ENCODE measurements at places on chromosomes 3 and 15. TPM values are rescaled to one million over a fixed set of nuclear protein-coding genes. Genes with fewer than 3 reads are reported as not detected.

GRCh38 chr3:156518726-156519125, 36.2 kb downstream of the SSR3 start:
- H3K27me3 ChIP-seq: peaks cover 6% of the 10 kb centered on the region
- H3K36me3 ChIP-seq: peaks cover 2% of the 10 kb centered on the region
- no peak overlapping the region for H3K4me3 ChIP-seq

- no peak overlapping the region for H3K4me3 ChIP-seq
- H3K36me3 ChIP-seq: no peaks in the 10 kb centered on the region
- no peaks in the 10 kb centered on the region for H3K27me3 ChIP-seq
- no peak for DNase-seq
- H3K4me1 ChIP-seq: peaks cover 17% of the 10 kb centered on the region
- no peak overlapping the region for H3K27ac ChIP-seq
Observed at GRCh38 chr15:74651242-74651741, 35.7 kb downstream of the CLK3 start.

The TMEM158 gene
- 6.5 TPM for total RNA-seq

The RAD54L2 gene
- 37.8 TPM for total RNA-seq

GRCh38 chr15:74548241-74548640, 7.2 kb downstream of the ARID3B start:
- H3K4me3 ChIP-seq: no peak overlapping the region
- H3K27me3 ChIP-seq: no peaks in the 10 kb centered on the region
- peak overlapping the region; percentile 16 for H3K27ac ChIP-seq
- H3K36me3 ChIP-seq: peaks cover 8% of the 10 kb centered on the region
- peaks cover 41% of the 10 kb centered on the region for H3K4me1 ChIP-seq

GRCh38 chr3:74402821-74403220, 211.6 kb downstream of the CNTN3 start:
- H3K4me1 ChIP-seq: no peaks in the 10 kb centered on the region
- no peak for DNase-seq
- H3K36me3 ChIP-seq: no peaks in the 10 kb centered on the region
- H3K4me3 ChIP-seq: no peak overlapping the region
- H3K27me3 ChIP-seq: no peaks in the 10 kb centered on the region
- no peak overlapping the region for H3K27ac ChIP-seq

The FAM174B gene
- 3.5 TPM for total RNA-seq

The THAP10 gene
- 1.1 TPM for total RNA-seq

DNA sequence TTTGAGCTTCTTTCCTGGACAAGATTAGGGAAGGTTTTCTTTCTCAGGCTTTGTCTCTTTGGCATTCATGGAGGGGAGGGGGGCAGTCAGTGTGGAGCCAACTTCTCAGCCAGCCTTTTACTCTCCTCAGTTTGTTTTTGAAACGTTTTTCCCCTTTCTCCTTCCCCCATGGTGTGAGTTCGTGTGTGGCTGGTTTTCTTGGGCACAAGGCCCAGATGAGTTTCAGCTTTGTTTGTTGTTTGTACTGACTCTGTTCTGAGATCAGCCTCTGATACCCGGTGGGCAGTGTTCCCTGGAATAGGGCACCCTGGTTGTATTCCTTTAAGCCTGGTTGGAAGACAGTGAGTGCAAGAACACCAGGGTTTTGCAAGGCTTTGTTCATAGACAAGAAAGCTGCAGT, 168.2 kb upstream of the RARB start:
- no peaks in the 10 kb centered on the region for H3K36me3 ChIP-seq
- H3K27ac ChIP-seq: no peak overlapping the region

DNA sequence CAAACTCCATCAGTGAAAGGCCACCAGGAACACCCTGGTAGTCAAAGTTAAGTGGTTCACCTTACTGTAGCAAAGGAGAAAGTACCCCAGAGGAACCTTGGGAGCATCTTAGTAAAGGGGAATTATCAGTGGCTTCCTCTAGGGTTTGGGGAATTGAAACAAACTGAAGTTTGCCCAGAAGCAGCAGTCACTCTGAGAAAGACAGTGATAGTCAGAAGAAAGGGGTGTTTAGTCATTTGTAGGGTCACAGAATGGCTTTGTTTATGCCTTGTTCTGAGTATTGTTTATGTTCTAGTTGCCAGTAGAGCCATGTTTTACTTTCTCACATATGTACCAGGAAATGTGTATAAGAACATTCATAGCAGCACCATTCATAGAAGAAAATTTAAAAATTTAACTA, 93.8 kb downstream of the FHIT start:
- DNase-seq: no peak
- H3K36me3 ChIP-seq: no peaks in the 10 kb centered on the region
- no peaks in the 10 kb centered on the region for H3K4me1 ChIP-seq
- no peak overlapping the region for H3K27ac ChIP-seq
- no peaks in the 10 kb centered on the region for H3K27me3 ChIP-seq
- H3K4me3 ChIP-seq: no peak overlapping the region

The GFM1 gene
- total RNA-seq: 37.6 TPM

DNA sequence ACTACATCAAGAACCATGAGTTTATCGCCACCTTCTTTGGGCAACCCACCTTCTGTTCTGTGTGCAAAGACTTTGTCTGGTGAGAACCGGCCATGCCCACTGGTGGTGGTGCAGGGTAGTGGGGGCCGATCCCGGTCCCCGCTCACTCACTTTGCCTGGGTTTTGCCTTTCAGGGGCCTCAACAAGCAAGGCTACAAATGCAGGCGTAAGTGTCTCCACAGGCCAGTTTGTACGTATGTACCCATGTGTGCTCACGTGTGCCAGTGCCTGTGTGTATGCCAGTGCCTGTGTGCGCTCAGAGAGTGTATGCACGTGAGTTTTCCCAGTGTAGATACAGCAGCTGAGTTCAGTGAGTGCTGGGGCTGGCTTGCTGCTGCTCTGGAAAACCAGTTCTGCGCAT, 20.5 kb downstream of the PRKCD start:
- no peaks in the 10 kb centered on the region for H3K27me3 ChIP-seq
- H3K27ac ChIP-seq: no peak overlapping the region
- H3K4me3 ChIP-seq: no peak overlapping the region
- H3K36me3 ChIP-seq: peaks cover 10% of the 10 kb centered on the region

GRCh38 chr3:42130007-42130328, 38.8 kb downstream of the TRAK1 start:
- H3K36me3 ChIP-seq: peaks cover 2% of the 10 kb centered on the region
- no peak for DNase-seq
- H3K4me3 ChIP-seq: no peak overlapping the region
- H3K4me1 ChIP-seq: peaks cover 8% of the 10 kb centered on the region

The SNX22 gene
- total RNA-seq: 0.42 TPM

DNA sequence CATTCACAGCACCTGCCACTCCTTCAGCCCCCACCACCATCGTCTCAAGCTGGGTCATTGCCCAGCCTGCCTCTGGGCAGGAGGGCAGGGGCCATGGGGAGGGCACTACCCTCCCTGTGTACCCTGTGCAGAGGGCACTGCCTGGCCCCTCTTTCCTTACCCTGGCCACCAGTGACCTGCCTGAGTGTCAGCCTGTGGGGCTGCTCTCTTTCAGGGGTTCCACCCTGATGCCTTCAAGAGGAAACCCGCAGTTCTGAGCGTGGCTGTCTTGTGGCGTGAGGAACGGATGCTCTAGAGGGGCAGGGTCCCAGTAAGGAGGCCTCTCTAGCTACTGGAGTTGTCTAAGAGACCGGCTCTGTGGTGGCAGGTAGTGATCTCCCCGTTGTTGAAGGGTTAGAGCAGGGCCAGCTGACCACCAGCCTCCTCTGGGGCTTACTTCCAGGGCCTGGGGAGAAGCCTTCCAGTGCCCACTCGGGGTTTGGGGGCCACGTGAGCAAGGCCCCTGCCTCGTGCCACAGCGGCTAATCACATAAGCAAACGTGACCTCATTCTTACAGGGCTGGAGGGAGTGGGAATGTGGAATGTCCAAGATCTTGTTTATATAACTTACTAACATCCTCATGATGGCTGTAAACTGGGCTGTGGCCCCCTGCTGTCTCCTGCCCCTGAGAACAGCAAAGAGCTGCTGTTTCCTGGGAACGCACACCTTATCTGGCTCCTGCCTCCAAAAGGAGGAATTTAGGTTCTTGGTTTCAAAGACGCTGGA, 31.4 kb upstream of the SEC13 start:
- peaks cover 2% of the 10 kb centered on the region for H3K36me3 ChIP-seq
- no peak overlapping the region for H3K4me3 ChIP-seq
- no peak for DNase-seq
- H3K27me3 ChIP-seq: peaks cover 26% of the 10 kb centered on the region
- peaks cover 5% of the 10 kb centered on the region for H3K4me1 ChIP-seq

- peaks cover 4% of the 10 kb centered on the region for H3K4me1 ChIP-seq
- H3K27ac ChIP-seq: no peak overlapping the region
- no peaks in the 10 kb centered on the region for H3K27me3 ChIP-seq
- no peak for DNase-seq
Observed at GRCh38 chr3:160968761-160969160, 136.4 kb downstream of the B3GALNT1 start.

DNA sequence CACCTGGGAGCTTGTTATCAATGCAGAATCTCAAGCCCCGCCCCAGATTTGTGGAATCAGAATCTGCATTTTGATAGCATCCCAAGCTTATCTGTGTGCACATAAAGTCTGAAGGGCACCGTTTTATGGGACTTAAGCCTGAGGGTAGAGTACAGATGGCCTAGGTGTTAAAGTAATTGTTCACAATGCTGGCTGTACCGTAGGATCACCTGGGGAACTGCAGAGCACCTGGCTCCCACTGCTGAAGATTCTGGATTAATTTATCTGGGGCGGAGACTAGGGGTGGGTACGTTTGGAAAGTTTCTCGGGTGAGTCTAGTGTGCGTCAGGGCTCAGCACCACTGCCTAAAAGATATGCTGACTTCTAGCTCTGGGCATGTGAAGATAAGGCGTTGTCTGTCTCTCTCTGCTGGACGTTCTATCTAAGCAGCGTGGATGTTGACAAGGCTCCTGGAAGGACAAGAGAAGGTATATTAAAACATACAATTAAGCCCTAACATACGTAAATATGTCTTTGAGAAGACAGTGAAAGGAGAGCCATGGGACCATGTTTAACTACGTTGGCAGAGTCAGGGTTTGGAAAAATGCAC, 63.2 kb upstream of the RASGRP1 start:
- H3K27ac ChIP-seq: no peak overlapping the region
- H3K27me3 ChIP-seq: no peaks in the 10 kb centered on the region
- DNase-seq: no peak

- peak overlapping the region; percentile 91 for H3K27ac ChIP-seq
- no peaks in the 10 kb centered on the region for H3K27me3 ChIP-seq
- peak overlapping the region; percentile 80 for H3K4me3 ChIP-seq
- DNase-seq: no peak
- no peaks in the 10 kb centered on the region for H3K36me3 ChIP-seq
Observed at GRCh38 chr3:43769885-43770425, 79.2 kb downstream of the ABHD5 start.

DNA sequence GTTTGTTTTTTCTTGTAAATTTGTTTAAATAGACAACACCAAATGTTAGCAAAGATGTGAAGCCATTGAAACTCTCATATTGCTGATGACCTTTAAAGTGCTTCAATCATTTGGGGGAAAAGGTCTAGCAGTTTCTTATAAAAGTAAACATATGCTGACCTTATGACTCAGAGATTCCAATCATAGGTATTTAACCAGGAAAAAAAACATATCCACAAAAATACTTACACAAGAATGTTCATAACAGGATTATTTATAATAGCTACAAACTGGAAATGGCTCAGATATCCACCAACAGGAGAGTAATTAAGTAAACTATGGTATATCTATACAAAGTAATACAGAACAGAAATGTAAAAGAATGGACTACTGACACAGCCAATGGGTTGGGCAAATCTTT, 27.1 kb upstream of the RORA start:
- no peak overlapping the region for H3K27ac ChIP-seq
- H3K36me3 ChIP-seq: no peaks in the 10 kb centered on the region
- no peak for DNase-seq
- H3K4me3 ChIP-seq: no peak overlapping the region
- H3K27me3 ChIP-seq: peaks cover 18% of the 10 kb centered on the region
- no peaks in the 10 kb centered on the region for H3K4me1 ChIP-seq

- no peaks in the 10 kb centered on the region for H3K4me1 ChIP-seq
- H3K27me3 ChIP-seq: no peaks in the 10 kb centered on the region
- H3K4me3 ChIP-seq: no peak overlapping the region
- no peaks in the 10 kb centered on the region for H3K36me3 ChIP-seq
- H3K27ac ChIP-seq: no peak overlapping the region
Observed at GRCh38 chr15:98139337-98139736, 178.8 kb downstream of the ARRDC4 start.

DNA sequence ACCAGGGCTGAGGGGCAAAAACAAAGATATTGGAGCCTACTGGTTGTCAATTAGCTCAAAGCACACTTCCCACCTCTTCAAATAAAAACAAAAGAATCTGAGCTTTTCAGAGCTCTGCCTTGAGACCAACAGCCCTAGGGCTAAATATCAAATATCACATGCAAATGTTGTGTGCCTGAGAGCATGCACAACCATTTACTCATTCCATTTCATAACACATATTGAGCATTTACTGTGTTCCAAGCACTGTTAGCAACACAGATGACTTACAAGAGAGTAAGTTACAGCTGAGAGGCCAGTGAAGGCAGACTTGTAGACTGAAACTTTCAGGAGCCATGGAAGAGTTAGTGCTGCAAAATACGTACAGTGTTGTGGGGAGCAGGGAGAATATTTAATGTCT, 222.4 kb downstream of the CPNE4 start:
- H3K27me3 ChIP-seq: peaks cover 41% of the 10 kb centered on the region
- no peaks in the 10 kb centered on the region for H3K4me1 ChIP-seq
- no peak for DNase-seq
- H3K4me3 ChIP-seq: no peak overlapping the region
- no peaks in the 10 kb centered on the region for H3K36me3 ChIP-seq
- H3K27ac ChIP-seq: no peak overlapping the region

The GHSR gene
- total RNA-seq: not detected

DNA sequence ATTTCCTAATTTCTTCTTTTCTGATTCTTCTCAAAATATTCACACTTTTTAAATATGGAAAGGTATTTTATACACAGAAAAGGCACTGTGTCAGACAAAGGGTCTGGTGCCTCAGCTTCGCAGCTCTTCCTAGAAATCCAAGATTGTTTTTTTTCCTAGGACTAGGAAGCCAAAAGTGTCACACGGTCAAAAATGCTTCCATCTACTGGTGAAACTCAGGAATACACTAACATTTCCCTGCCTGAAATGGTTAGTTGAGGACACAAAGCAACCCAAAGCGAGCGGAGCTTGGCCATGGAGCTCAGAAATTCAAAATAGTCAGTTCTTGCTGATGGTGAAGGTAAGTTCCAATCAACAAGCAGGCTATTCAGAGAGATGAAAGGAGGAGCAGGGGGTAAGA, 426.5 kb upstream of the RASGRP1 start:
- H3K4me1 ChIP-seq: no peaks in the 10 kb centered on the region
- no peak overlapping the region for H3K27ac ChIP-seq
- H3K36me3 ChIP-seq: no peaks in the 10 kb centered on the region
- no peak overlapping the region for H3K4me3 ChIP-seq
- peaks cover 27% of the 10 kb centered on the region for H3K27me3 ChIP-seq

GRCh38 chr3:164460851-164461250, 617.4 kb downstream of the SI start:
- no peaks in the 10 kb centered on the region for H3K4me1 ChIP-seq
- no peak overlapping the region for H3K4me3 ChIP-seq
- no peak for DNase-seq
- H3K27ac ChIP-seq: no peak overlapping the region
- no peaks in the 10 kb centered on the region for H3K27me3 ChIP-seq
- H3K36me3 ChIP-seq: no peaks in the 10 kb centered on the region

- H3K4me1 ChIP-seq: peaks cover 84% of the 10 kb centered on the region
- peak; percentile 60 for DNase-seq
- H3K4me3 ChIP-seq: peak overlapping the region; percentile 88
- H3K27ac ChIP-seq: peak overlapping the region; percentile 89
- H3K27me3 ChIP-seq: no peaks in the 10 kb centered on the region
Observed at GRCh38 chr15:31365655-31366127, 39.1 kb downstream of the KLF13 start.

All from T-helper 17 cell (primary cell).